ENCODE measurements at places on chromosomes 2 and 18.

- no peak for DNase-seq
Measured at GRCh38 chr2:133600266-133600928, 32.1 kb upstream of the NCKAP5 start.

DNA sequence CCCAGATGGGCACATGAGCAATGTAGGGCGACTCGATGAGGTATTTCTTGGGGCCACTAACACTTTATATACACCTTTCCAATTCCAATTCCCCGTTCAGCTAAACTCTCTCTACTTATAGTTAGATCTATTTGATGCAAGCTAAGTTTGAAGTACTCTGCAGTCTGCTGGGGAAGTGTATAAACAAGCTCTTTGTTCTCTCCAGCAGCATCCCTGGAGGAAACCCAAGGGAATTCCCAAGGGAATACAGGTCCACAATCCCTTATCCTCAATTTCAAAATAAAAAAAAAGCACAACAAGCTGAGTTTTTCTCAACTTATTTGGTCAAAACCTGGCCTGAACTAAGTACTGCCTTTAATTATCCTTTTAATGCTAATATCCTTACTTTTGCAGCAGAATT, 433.3 kb downstream of the NBAS start:
- DNase-seq, result no peak

DNA sequence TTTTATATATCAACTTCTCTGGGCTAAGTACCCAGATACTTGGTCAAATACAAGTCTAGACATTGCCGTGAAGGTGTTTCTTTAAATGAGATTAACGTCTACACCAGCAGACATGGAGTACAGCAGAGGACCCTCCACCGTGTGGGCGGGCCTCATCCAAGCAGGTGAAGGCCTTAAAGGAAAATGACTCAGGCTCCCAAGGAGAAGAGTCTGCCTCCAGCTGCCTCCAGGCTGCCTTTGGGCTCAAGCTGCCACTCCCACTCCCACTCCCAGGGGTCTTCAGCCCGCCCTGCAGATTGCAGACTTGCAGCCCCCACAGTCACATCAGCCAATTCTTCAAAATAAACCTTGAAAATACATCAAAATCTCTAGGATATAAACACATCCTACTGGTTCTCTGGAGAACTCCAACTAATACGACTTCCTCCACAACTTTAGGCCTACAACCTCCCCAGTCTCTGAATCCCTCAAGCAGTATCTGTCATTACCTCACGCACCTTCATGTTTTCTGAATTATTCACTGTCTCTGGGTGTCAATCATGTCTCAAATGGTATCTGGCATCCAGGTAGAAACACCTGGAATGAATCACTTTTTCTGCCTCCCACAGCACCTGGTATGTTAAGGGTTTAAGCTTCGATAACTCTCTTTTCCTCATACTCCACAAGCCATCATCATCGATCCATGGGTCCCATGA, 6.9 kb downstream of the ITGB1BP1 start:
- peak; percentile 46 for DNase-seq

- no peak for DNase-seq
Measured at GRCh38 chr2:28809927-28810326, 707 bp upstream of the SPDYA start.

DNA sequence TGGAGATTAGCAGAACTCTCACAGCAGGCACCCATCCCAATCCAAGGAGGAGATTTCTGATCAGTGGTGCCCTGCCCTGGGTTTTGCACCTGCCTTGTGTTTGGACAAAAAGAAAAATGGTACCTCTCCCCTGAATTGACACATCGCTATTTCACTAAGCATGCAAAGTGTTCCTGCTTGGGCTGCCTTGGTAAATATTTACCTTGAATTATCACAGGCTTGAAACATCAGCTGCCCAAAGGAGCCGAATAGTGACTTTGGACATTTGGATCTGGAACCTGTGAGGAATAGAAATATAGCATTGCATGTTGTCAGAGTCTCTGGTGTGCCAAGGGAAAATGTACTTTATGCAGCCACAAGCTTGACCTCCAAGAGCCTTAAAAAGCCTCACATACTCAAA, 926.4 kb upstream of the FANCL start:
- DNase-seq, result no peak

Data from mammary epithelial cell (primary cell).